ENCODE measurements at places on chromosomes 7 and 10.

GRCh38 chr7:29989257-29989995 is at the start of gene SCRN1:
TSS of gene SCRN1 (minus strand) at chr7:29989801. CDS start at chr7:29969067, 20,734 bp downstream.
- peak; percentile 25 for DNase-seq

DNA sequence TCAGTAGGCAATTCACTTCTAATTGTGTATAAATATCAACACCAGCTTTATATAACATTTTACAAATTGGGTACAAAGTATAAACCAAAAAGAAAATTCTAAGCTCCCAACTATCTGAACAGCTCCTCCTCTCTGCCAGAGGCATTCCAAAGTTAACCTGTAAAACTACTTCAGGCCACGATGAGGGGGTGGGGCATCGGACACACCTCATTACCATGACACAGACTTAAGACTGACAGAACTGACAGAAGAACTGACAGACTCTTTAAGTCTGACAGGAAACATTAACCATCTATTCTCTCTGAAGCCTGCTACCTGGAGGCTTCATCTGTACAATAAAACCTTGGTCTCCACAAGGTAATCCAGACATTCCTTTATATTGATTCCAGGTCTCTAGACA is 12.3 kb downstream of the ESYT2 start:
- DNase-seq, result no peak

- no peak for DNase-seq
Measured at GRCh38 chr10:108545921-108546320, 1377.4 kb downstream of the XPNPEP1 start.

GRCh38 chr7:42596737-42597136 is 315.1 kb downstream of the C7orf25 start:
- no peak for DNase-seq

GRCh38 chr10:58698777-58699356 is 186.2 kb downstream of the BICC1 start:
- DNase-seq, result no peak
